GM23338 (cell line): ENCODE measurements at places on chromosomes 4 and X. TPM values are rescaled to one million over a fixed set of nuclear protein-coding genes. Genes with fewer than 3 reads are reported as not detected.

Gene STOX2
- total RNA-seq = 19.8 TPM in 2 replicates

Gene TEX13A
- 0.14 TPM in 1 of 2 replicates, not detected in the other for total RNA-seq

Gene PAGE2B
- not detected in 2 replicates for total RNA-seq

Gene POLN
- 1.8 and 4.8 TPM in 2 replicates for total RNA-seq

Gene FAM184B
- 0.31 and 0.49 TPM in 2 replicates for total RNA-seq

Gene PF4V1
- 0.66 TPM in 1 of 2 replicates, not detected in the other for total RNA-seq
